ENCODE measurements at places on chromosomes 6 and 20. TPM values are rescaled to one million over a fixed set of nuclear protein-coding genes. Genes with fewer than 3 reads are reported as not detected.

MAS1L gene
- total RNA-seq = not detected

SNRNP48 gene
- 12.3 TPM for total RNA-seq

SUMO4 gene
- total RNA-seq = 3.4 TPM

DNA sequence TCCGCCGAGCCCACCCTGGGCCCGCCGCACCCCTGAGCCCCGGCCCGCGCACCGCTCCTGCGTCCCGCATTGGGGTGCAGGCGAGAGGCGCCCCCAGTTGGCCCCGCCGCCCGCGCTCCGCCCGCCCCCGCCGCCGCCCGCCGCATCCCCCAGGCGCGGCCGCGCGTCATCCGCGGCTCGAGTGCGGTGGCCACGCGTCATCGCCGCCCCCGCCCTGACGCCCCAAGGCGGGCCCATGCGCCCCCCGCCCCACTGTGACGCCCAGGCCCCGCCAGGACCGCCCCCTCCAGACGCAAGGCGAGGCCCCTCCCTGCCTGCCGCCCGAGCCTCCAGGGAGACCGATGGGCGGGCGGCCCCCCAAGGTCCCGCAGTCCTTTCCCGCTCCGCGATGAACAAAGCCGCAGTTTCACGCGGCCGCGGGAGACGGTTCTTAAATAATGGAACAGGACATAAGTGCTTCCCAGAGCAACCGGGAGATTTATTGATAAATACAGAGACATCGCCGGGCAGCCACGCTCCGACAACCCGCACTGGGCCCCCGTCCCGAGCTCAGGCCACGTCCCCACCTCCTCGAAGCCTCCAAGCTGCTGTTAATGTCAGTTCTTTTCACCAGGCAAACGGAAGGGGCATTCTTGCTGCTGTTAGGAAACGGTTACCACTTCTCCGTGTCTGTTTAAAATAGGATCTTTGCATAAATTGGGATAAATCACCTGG is at the start of gene ANKRD60:
Gene ANKRD60, minus strand, starts transcription at position 170 of the 714 bp plus-strand sequence. Its CDS starts 0 bp downstream, at position 170.
- DNase-seq = peak; percentile 53
- H3K4me3 ChIP-seq = no peak within 1 kb of the TSS
- peaks cover 10% of the 10 kb centered on the region for H3K4me1 ChIP-seq
- H3K27ac ChIP-seq = no peak within 1 kb of the TSS
- no peaks in the 10 kb centered on the region for H3K36me3 ChIP-seq

DNA sequence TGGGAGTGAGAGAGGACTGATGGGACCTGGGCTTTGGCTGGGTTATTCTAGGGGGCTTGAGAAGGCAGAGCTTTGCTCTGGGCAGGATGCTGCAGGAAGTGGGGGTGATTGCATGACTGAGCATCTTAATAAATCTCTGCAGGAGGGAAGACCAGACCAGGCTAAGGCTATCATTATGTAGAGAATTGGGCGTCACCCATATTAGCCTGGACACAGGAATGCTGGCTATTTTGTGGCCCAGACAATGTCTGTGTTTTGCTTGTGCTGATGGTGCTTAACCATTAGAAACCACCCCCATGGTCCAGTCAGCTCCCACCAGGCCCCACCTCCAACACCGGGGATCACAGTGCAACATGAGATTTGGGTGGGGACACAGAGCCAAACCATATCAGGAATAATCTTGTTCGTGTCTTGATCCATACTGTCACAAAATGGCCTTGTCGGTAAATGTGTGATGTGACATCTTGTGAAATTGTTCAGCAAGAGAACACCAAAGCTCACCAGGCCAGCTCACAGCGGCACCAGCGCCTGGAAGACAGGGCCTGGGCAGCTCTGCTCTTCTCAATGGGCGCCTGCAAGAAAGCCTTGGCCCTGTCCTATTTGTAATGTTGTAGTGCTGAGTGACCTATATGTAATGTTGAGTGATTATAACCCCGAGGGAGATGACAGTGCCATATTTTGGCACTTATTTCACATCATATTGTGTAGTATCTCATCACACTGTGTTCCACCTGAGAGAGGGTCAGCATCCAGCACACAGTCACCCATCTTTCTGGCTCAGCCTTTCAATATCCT is 211.8 kb downstream of the QKI start:
- no peaks in the 10 kb centered on the region for H3K36me3 ChIP-seq
- no peak overlapping the region for H3K4me3 ChIP-seq
- H3K27me3 ChIP-seq = peaks cover 3% of the 10 kb centered on the region
- no peak overlapping the region for H3K27ac ChIP-seq
- no peak for DNase-seq

GRCh38 chr6:111804627-111805235 is 68.5 kb downstream of the FYN start:
- no peaks in the 10 kb centered on the region for H3K27me3 ChIP-seq
- H3K36me3 ChIP-seq = peaks cover 17% of the 10 kb centered on the region
- H3K27ac ChIP-seq = peak overlapping the region; percentile 75

DNA sequence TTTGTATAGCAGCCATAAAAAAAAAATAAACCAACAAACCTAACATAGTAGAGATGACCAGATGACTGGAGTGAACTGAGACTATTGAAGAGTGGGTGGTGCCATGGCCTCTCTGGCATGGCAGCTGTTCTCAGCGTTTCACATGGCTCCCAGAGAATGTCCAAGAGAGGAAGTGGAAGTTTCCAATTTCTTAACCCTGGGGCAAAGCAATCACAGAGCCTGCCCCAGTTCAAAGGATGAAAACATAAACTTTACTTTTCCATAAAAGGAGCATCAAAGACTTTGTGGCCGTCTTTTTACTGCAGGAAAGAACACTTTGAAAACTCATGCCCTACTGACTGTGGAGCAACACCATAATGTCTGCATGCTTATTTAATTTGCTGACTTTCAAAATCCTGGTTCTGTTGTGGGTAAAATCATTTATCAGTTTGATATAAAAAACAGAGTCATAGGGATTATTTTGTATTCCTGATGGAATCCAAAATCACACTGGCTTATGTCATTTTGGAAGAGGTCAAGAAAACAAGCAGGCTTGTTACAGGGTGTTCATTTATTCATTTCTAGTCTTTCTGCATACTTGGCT is 165.4 kb downstream of the SLC35B3 start:
- H3K36me3 ChIP-seq = no peaks in the 10 kb centered on the region
- no peaks in the 10 kb centered on the region for H3K27me3 ChIP-seq
- no peak overlapping the region for H3K4me3 ChIP-seq
- no peak for DNase-seq

DNA sequence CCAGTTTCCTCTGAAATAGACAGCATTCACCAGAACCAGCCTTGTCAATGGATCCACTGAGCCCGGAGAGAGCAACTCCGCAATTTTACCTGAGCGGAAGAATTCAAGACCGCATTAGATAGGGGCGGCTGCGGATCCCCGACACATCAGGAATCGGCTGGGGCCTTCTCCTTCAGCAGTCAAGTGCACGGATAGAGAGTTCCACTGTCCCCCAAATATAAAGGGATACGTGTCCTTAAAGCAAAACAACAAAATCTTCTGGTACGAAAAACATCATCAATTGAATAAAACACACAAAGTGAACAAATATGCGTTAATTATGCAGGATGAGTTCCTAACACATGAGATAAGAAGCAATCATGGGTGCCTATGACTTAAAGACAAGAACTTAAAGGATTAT is 18.3 kb downstream of the SERPINB6 start:
- no peak overlapping the region for H3K27ac ChIP-seq
- H3K4me1 ChIP-seq = peaks cover 12% of the 10 kb centered on the region
- no peaks in the 10 kb centered on the region for H3K27me3 ChIP-seq
- H3K36me3 ChIP-seq = peaks cover 19% of the 10 kb centered on the region
- H3K4me3 ChIP-seq = no peak overlapping the region

DNA sequence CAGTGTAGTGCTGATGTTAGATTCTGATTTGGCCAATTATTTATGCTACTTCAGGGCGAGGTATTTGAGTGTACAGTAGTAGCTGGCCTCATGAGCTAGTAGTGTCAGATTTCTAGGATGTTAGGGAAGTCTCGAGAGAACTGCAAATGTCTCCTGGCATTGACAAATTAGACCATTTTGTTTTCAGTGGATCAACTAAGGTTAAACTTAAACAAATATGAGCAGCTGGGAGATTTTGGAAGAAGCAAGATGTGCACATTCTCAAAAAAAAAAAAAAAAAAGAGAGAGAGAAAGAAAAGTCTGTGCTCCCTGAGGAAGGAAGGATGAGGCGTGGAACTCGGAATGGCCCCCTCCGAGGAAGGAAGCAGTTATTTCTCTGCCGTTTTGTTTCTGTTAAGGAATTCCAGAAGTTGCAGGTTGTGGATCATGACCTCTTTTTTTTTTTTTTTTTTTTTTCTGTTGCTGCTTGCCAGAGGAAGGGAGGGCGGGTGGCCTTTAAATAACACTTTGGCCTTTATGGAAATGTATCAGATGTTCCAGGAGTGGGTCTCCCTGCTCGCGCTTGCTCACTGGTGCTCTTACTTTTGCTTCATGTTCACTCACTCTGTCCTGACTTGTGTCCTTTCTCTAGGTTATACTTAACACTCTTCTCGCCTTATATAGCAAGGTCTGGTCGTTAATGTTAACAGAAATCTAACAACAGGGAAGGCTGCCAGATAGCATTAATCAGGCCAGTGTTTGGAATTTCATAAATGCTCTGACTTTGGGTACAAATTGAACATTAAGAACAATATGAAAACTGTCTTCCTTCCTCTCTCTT is 124.4 kb downstream of the TCP11 start:
- H3K4me1 ChIP-seq = no peaks in the 10 kb centered on the region
- H3K27ac ChIP-seq = no peak overlapping the region
- H3K27me3 ChIP-seq = no peaks in the 10 kb centered on the region
- peaks cover 19% of the 10 kb centered on the region for H3K36me3 ChIP-seq
- H3K4me3 ChIP-seq = no peak overlapping the region

DNA sequence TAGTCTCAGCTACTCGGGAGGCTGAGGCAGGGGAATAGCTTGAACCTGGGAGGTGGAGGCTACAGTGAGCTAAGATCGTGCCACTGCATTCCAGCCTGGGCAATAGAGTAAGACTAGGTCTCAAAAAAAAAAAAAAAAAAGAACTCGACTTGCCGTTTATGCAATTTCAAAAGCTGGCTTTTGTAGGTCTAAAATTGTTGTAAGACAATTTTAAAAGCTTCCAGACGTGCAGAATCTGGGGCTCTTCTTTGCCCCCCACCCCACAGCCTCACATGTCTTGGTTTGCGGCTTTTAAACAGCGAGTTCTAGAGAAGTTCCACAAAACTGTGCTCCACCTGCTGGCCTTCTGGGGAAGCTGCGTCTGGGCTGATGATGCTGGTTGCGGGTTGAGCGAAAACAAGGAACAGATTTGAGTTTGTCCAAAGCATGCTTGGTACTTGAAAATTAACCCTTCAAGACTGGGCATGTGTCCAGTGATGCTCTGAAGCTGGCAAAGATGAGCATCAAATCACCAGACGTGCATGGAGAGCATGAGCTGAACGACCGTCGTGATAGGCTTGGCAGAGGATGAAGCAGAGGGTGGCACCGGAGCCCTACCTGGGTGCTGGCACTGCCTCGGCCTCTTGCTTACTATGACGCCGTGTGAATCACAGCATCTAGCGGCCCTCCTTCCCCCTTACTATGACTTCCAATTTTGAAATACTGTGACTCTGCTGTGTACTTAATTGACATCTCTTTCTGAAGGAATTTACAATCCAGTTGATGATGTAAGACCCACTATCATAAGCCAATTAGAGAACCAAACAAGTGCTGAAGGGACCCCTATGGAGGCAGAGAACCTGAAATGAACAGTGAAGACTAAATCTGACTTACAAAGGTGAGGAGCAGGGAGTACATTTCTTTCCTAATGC is 171.4 kb downstream of the GMPR start:
- no peak overlapping the region for H3K27ac ChIP-seq
- H3K4me3 ChIP-seq = no peak overlapping the region
- no peaks in the 10 kb centered on the region for H3K27me3 ChIP-seq
- H3K4me1 ChIP-seq = peaks cover 4% of the 10 kb centered on the region
- H3K36me3 ChIP-seq = peaks cover 2% of the 10 kb centered on the region

- H3K4me1 ChIP-seq = peaks cover 5% of the 10 kb centered on the region
- H3K27me3 ChIP-seq = no peaks in the 10 kb centered on the region
- H3K27ac ChIP-seq = no peak overlapping the region
- DNase-seq = no peak
These were observed 10.6 kb downstream of the SIRPG start for GRCh38 chr20:1646975-1647431.

DNA sequence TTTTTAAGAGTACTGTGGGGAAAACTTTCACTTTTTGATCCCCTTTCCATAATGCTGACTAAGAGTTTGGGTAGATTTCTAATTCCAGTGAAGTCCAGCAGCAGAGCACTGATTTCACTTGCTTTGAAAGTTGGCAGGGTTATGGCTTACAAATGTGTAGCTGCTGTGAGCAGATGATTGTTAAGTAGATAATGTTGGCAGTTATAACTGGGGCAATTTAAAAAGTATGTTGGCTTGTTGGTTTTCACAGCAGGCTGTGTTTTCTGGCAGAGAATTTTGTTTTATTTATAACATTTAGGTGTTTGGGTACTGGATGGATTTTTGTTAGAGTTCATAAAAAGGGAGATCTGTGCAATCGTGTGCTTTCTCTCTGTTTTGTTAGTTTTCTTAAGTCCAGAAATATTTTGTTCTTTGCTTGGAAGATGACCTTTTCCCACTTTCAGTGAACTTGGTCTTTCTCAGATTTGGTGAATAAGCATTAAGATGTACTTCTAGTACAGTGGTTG is 31.4 kb downstream of the AFDN start:
- no peaks in the 10 kb centered on the region for H3K36me3 ChIP-seq
- peaks cover 3% of the 10 kb centered on the region for H3K27me3 ChIP-seq
- H3K27ac ChIP-seq = no peak overlapping the region
- no peak for DNase-seq

DNA sequence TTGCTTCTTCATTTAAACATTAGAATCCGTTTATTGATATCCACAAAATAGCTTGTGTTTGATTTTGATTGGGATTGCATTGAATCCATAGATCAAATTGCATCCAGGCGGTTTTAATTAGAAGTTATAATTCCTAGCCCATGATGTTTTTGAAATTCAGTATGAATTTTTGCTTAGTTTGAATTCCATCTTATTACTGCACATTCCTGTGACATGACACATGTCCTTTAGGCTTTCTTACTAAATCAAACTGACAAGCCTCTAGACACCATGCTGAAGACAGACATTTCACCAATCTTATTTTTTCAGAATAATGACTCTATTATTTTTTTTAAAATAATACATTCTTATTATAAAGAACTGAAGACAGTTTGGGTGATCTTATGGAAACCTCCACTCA is 21.4 kb upstream of the PI16 start:
- no peaks in the 10 kb centered on the region for H3K27me3 ChIP-seq
- no peak overlapping the region for H3K4me3 ChIP-seq
- no peaks in the 10 kb centered on the region for H3K4me1 ChIP-seq
- no peaks in the 10 kb centered on the region for H3K36me3 ChIP-seq

- no peaks in the 10 kb centered on the region for H3K36me3 ChIP-seq
- no peak for DNase-seq
- H3K27me3 ChIP-seq = no peaks in the 10 kb centered on the region
- H3K27ac ChIP-seq = no peak overlapping the region
- no peak overlapping the region for H3K4me3 ChIP-seq
- no peaks in the 10 kb centered on the region for H3K4me1 ChIP-seq
These were observed 251.8 kb downstream of the BTBD9 start for GRCh38 chr6:38387971-38388370.

All from natural killer cell (primary cell).